ENCODE measurements at places on chromosomes 2 and 18.

DNA sequence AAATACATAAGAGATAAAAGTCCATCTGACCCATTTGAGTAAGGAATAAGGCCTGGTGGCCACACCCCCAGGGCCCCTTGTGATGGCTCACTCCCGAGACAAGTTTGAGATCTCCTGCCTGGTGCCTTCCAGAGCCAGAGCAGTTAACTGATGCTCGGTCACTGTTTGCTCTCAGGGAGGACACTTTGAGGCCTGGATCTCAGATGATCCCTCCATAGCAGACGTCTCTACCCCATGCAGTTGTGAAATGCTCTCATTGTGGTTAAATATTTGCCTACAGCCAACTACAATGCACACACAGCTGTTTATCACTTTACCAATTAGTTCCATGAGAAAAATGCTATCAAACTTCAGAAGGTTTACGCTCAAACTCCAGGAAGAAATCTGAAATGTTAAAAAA, 12.3 kb downstream of the GYPC start:
- DNase-seq, result no peak

GRCh38 chr2:175439416-175439815, 257.9 kb upstream of the ATP5MC3 start:
- no peak for DNase-seq

DNA sequence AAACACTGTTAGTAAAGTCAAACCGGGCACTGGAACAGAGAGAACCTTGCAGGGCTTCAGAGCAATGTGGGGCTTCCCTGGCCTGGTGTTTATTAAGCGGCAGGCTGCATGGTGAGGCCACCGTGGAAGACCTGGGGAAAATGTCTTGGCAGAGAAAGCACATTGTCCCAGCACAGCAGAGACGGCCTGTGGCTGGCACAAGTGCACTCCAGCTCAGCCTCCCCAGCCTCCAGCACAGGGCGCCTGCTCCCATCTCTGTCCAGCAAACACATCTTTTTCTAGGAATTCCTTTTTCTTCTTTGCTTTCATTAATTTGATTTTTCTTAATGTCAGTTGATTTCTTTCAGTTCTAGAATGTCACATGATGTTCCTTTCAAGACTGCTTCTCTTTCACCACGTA, 138.2 kb upstream of the NFATC1 start:
- no peak for DNase-seq

GRCh38 chr2:239920693-239921365, 104.3 kb downstream of the NDUFA10 start:
- no peak for DNase-seq

- no peak for DNase-seq
Observed at GRCh38 chr18:4196351-4196750, 258.8 kb downstream of the DLGAP1 start.

DNA sequence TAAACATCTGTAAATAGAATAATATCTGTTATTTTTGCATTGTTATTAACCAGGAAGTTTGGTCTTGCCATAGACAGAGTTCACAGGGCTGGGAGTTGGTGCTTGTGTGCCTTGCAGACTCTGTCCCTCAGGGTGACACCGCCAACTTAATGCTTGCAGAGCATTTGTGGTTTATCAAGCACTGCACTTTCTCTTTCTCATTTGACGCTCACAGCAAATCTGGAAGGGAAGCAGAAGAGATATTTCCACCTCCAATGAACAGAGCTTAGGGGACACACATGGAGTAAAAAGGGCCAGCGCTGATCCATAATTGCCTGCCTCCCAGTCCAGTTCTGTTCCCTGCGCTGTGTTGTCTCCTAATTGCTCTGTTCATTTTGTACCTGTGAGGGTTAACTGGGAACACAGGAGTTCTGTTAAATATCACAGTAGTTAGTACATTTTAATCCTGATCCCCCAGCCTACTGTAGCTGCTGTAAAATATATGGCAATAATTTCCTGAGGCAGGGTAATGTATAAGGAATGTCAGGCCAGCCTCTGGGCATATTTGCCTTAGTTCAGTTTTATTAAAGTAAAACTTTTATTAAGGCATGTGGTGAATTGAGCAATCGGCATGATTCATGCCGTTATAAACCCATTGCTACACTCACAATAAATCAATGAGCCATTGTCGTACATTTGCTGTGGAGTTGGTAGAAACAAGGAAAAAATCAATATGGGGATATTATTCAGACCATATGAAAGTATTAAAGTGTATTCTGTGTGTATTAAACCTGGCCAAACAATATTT, 182.5 kb upstream of the OSR1 start:
- no peak for DNase-seq

GRCh38 chr2:203394519-203395227, 66.5 kb downstream of the ABI2 start:
- DNase-seq, result no peak

DNA sequence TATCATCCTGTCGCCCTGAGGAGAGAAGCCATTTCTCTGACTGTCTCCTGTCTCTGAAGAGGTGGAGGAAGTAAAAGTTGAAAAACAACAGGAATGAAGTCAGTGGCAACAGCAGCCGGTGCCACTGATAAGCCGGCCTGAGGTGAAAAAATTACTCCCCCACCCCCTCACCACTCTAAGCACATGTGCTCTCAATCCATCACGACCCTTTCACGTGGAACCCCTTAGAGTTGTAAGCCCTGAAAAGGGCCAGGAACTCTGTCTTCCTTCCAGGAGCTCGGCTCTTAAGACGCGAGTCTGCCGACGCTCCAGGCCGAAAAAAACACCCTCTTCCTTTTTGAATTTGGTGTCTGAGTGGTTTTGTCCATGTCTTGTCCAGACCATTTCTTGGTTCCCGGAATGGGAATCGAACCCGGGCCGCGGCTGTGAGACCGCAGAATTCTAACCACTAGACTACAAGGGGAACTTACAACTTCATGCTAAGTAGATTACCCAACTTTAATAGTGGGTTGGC, 40.7 kb upstream of the TRIM43 start:
- no peak for DNase-seq

GRCh38 chr2:66494708-66495107, 59.8 kb downstream of the MEIS1 start:
- no peak for DNase-seq

GRCh38 chr18:67710639-67711038, 194.1 kb upstream of the DSEL start:
- no peak for DNase-seq

GRCh38 chr2:146602383-146602782, 1242.4 kb upstream of the ACVR2A start:
- no peak for DNase-seq

GRCh38 chr18:77135339-77136075, 2.9 kb upstream of the MBP start:
- no peak for DNase-seq

- DNase-seq, result no peak
Observed at GRCh38 chr2:219405451-219405850, 12.7 kb upstream of the DES start.

- DNase-seq, result no peak
Observed at GRCh38 chr2:129469389-129469788, 510.1 kb upstream of the RAB6C start.

- DNase-seq, result no peak
Observed at GRCh38 chr2:9970200-9971044, 18.9 kb downstream of the GRHL1 start.

- DNase-seq, result no peak
Observed at GRCh38 chr2:173580351-173580750, 225.7 kb downstream of the CDCA7 start.

GRCh38 chr18:25010623-25011374, 341.2 kb downstream of the ZNF521 start:
- no peak for DNase-seq

DNA sequence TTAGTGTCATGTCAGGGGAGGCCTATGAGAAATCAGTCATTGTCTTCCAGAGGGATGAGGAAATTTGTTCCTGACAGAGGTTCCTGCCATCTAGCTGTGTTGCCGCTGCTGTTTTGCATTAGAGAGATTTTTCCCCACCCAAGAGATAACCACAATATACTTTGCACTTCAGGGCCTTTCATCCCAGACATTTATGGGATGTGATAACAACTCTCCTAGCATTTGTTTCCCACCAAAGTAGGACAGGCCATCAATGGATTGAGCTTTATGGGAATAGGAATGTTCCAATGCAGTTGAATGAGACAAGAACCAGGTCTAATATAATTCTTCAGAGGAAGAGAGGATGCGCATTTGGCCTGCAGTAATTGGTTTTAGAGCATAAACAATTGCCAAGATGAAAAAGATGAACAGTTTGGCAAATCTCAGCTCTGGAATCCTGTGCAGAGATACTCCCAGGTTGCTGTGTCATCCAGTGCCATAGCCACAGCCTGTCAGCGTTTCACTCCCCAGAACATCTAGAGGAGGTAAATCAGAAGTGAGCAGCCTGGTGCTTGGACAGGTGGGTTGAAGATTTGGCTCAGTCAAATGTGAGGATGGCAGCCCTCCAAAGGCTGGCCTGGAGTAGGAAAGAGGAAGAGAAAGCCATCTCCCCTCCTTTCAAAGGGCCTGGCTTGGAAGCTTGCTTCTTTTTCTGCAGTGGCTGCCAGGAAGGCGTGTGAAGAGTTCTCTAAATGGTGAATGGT, 93.7 kb upstream of the SETBP1 start:
- no peak for DNase-seq

DNA sequence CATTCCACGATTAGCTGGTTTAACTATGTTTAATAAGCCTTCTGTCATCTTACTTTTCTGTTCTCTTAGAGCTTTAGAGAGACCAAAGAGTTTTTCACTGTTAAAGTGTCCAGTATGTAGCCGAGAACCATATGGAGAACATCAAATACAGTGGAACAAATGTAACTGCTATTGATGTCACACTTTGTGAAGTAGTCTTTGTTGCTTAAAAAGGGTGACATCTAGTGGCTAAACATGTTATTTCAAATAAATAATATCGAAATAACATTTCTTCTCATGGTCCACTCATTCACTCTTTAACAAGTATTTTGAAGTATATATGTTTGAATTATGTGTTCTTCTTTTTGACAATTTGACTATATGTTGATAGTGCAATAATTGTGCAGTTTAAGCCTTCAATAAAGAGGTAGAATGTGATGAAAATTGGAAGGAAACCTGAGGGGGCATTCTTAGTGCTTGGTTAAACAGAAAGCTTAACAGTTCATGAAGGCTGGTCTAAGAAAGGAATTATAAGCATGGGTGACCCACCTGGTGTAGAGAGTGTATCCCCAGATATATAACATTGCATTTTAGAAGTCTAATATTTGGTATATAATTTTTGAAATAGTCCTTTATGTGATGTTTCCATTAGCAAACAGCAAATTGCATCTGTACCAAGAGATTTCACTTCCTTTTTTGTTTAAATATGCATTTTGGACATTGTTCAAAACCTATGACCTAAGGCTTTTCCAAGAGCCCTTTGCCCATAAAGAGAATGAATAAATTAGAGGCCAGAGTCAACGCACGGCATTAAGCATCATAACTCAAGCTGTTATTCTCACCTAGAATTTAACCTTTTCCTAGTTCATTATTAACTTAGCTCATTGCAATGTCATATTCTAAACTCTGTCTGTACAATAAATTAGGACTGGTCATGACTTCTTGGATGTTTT, 112.1 kb downstream of the KYNU start:
- no peak for DNase-seq

- DNase-seq, result no peak
Observed at GRCh38 chr2:65504201-65504600, 71.8 kb upstream of the SPRED2 start.

- no peak for DNase-seq
Observed at GRCh38 chr2:127575941-127576432, 40.5 kb downstream of the MYO7B start.

- no peak for DNase-seq
Observed at GRCh38 chr2:152762202-152762601, 43.8 kb downstream of the ARL6IP6 start.

DNA sequence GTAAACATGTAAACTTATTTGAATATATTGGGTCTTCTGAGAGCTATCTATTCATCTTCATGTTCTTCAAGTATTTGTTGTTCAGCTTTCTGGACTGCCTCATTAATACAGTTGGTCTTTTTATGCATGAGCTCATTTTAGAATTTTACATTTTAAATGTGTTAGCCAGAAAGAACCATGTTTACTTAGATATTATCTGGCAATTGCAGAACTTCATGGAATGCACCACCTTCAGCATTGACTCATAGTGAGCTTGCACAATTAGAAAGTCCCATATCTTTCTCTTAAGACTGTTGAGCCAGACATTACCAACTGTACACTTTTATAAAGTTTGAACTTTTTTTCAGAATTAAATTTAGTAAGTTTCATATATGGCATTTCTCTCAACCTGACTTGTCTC, 536.7 kb downstream of the RIT2 start:
- no peak for DNase-seq

GRCh38 chr2:56464613-56465012, 280.8 kb downstream of the CCDC85A start:
- no peak for DNase-seq

DNA sequence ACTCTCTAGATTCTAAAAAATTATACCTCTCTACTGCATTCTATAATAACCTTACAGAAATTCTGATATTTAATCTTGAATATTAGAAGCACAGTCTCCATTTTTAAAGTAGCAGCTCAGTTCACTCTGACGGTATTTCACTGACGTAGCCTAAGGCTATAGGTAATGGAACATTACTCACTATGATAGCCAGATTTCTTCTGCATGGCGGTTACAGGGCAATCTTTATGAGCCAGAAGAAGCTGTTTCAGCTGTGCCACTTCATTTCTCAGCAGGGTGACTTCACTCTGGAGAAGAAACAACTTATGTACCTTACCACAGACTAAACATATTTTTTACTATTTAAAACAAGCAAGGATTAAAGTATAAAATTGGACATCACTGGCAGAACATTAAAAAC, 75.3 kb upstream of the CHN1 start:
- DNase-seq, result no peak

DNA sequence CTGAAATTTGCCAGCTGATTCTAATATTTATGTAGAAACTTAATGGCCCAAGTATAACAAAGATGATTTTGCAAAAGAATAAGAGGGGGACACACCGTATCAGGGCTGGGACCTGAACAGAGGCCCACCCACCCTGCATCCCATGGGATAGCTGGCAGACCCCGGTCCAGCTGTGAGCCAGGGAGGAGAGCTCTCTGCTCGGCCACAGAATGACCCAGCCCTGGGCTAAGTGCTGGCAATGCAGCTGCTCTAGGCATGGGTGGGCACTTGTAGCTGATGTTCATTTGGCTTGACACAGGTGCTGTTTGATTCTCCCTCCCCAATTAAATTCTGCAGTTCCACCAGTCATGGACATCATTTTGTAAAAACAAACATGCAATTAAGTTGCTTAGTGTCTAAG, 522.8 kb upstream of the RAB6C start:
- no peak for DNase-seq

DNA sequence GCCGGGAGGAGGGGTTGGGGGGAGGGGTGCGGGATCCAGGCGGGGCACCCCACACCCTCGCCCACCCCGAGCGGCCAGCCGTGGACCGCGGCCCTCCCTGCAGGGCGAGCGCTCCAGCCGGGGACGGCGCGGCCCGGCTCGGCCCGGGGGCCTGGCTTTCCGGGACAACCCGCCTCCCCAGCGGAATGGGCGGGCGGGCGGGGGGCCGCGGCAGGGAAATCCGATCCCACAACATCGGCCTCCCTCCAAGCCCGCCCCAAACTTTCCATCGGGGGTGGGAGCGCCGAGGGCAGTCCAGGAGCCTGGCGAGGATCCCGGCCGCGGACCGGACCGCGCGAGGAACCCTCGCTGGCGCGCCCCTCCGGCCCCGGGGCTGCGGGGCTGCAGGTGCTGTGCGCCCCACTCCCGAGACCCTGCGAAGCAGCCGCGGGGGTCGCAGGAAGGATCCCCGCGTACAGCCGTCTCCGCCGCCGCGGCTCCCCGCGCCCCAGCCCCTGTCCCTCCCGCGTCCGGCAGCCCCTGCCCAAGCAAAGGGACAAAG, 529 bp downstream of the SEMA4C start:
- DNase-seq, result no peak
